HepG2 (cell line): ENCODE measurements at places on chromosomes 5 and 9.

DNA sequence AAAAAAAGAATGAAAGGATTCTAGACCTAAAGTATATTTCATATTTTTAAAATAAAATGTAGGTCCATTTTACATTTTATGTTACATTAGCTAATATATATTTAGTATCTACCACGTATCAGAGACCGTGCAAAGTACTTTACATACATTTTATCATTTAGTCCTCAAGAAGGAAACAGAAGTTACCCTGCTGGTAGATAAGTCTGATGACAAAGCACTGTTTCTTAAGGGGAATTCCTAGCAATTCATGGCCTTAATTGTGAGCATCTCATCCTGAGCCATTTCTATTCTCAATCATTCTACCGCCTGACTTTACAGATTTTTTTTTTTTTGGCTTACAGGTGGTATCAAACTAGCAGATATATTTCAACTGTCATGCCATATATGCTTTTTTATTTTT lies 367.7 kb downstream of the PRELID2 start:
- no peak for DNase-seq
- H3K27me3 ChIP-seq: no peaks in the 10 kb centered on the region
- 0 out of 2 replicates have a peak, but pooled peaks cover 8% of the 10 kb centered on the region for H3K4me1 ChIP-seq
- H3K27ac ChIP-seq: no peak overlapping the region
- H3K4me3 ChIP-seq: no peak overlapping the region

DNA sequence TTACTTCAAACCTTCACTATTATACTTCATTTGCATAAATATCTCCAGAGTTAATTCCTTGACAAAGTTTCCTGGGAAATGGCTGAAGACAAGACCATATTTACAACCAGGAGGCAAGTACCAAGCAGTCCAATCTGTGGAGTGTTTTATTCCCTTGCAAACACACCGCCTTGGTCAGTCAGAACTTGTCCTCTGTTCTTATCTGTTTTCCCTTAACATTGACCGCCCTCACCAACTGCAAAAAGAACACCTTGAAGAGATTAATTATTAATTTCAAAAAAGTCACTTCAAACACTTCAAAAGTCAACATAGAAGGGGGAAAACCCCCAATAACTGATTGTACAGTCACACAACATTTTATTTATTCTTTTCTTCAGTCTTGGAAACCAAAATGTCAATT lies 269.0 kb upstream of the RGMB start:
- peaks cover 10% of the 10 kb centered on the region; the same call in 1 of the 2 replicates for H3K4me1 ChIP-seq
- H3K27me3 ChIP-seq: no peaks in the 10 kb centered on the region
- no peak overlapping the region for H3K27ac ChIP-seq
- peak; percentile 5 for DNase-seq
- no peaks in the 10 kb centered on the region for H3K36me3 ChIP-seq
- no peak overlapping the region for H3K4me3 ChIP-seq

GRCh38 chr5:102324714-102325113 lies 28.6 kb upstream of the SLCO4C1 start:
- H3K4me1 ChIP-seq: no peaks in the 10 kb centered on the region
- no peak for DNase-seq
- H3K36me3 ChIP-seq: no peaks in the 10 kb centered on the region
- H3K4me3 ChIP-seq: no peak overlapping the region

DNA sequence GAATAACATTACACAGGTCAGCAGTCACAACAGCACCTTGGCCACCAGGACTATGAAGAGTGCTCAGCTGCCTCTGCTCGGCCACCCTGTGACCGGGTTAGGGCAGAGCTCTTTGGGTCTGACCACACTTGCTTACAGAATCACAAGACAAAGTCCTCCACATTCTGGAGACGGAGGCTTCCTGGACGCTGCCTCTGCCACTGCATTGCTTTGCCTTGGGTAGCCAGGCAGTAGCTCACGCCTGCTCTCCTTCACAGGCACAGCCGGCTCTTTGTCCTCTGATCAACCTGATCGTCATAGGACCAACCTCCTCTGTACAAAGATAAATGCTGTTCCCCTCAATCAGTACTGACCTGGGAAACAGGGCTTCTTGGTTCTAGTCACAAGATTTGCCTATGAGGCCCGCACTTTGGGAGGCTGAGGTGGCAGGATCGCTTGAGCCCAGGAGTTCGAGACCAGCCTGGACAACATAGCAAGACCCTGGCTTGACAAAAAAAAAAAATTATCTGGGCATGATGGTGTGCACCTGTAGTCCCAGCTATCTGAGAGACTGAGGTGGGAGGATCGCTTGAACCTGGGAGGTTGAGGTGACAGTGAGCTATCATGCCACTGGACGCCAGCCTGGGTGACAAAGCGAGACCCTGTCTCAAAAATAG lies 128.4 kb upstream of the IER5L start:
- peaks cover 21% of the 10 kb centered on the region for H3K4me1 ChIP-seq
- no peak overlapping the region for H3K4me3 ChIP-seq
- DNase-seq: no peak

DNA sequence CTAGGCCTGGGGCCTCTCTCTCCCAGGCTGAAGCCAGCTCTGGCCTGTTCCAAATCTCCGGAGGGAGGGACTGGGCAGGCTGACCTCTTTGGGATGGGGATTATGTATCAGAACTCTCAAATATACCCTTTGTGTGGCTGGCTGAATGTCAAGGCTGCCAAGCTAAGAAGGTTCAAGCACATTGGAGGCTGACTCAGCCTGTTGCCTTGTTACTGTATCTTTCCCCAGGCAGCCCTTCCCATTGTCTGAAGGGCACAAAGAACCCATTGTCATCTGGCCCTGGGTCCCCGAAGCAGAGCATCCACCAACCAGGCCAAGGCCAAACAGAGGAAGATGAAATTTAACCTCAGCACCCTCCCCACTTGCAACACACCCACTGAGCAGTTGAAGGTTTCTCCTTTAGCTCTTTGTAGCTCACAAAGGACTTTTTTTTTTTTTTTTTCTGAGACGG lies 7.3 kb upstream of the SPARC start:
- no peaks in the 10 kb centered on the region for H3K27me3 ChIP-seq
- peak overlapping the region; percentile 32 for H3K27ac ChIP-seq
- peaks cover 80% of the 10 kb centered on the region for H3K4me1 ChIP-seq
- peak; percentile 97 for DNase-seq
- no peak overlapping the region for H3K4me3 ChIP-seq

DNA sequence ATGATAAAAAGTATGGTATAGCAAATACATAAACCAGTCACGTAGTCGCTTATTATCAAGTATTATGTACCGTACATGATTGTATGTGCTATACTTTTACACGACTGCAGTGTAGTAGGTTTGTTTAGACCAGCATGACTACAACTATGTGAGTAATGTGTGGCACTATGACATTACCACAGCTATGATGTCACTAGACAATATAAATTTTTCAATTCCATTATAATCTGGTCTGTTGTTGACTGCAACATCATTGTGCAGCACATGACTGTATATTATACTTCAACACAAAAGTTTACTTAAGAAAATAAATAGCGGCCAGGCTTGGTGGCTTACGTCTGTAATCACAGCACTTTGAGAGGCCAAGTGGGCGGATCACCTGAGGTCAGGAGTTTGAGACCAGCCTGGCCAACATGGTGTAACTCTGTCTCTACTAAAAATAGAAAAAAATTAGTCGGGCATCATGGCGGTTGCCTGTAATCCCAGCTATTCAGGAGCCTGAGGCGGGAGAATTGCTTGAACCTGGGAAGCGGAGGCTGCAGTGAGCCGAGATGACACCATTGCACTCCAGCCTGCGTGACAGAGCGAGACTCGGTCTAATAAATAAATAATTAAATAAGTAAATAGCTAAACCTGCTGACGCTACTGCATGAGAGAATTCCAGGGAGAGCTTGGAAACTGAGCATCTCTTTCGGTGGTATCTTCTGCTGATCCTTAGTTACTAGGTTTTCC lies 24.6 kb upstream of the JADE2 start:
- H3K4me1 ChIP-seq: peaks cover 51% of the 10 kb centered on the region
- no peak overlapping the region for H3K4me3 ChIP-seq
- no peak for DNase-seq
- H3K27ac ChIP-seq: no peak overlapping the region

DNA sequence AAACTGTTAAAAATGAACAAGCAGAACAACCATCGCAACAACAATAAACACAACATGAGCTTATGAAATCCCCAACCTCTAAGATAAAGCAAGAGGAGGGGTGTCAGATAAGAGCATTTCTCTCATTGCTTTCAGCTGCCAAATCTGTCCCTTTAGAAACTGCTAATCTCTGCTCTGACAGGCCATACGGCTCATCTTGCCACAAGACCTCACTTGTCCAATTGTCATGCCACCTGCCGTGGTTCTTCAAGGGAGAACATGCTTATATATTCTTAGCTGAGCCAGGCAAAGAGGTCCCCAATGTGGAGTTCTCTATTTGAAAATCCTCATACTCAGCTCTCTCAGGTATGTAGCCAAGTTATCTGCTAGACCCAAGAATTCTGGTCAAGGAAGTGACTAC lies 405.0 kb upstream of the TNC start:
- H3K4me3 ChIP-seq: no peak overlapping the region
- no peaks in the 10 kb centered on the region; the same call in 1 of the 2 replicates for H3K27me3 ChIP-seq
- no peak for DNase-seq
- H3K27ac ChIP-seq: no peak overlapping the region

DNA sequence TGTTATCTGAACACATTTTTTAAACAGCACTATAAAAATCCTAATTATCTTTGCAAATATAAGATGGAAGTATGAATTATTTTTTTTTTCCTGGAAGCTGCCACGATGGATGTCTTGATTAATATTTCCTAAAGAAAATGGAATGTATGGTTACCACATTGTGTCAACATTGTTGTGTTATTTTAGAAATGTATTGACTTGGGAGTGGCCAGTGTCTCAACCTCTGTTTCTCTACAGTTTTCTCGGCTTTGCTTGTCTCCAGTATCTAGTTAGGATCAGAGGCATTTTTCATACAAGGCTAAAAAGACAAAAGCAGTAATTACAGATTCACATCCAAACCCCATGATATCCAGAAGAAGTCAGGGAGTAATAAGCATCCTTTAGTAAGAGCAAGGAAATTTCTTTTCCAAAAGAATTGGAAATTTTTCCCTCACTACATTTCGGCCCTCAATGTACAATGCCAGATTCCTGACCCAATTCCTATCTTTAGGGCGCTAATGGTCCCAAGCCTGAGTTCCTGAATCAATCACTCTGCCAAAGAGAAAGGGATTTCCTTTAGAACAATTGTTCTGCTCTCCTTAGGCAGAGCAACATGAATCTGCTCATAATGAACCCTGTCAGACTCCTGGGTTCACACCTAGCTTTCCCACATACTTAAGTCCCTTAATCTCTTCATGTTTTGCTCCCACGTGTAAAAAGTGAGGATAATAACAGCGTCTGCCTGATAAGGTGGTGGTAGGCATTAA lies 111.7 kb downstream of the EDIL3 start:
- DNase-seq: no peak
- H3K4me3 ChIP-seq: no peak overlapping the region
- no peaks in the 10 kb centered on the region for H3K4me1 ChIP-seq
- H3K27me3 ChIP-seq: no peaks in the 10 kb centered on the region
- H3K36me3 ChIP-seq: no peaks in the 10 kb centered on the region
- H3K27ac ChIP-seq: no peak overlapping the region

- H3K4me3 ChIP-seq: no peak overlapping the region
- peaks cover 17% of the 10 kb centered on the region for H3K4me1 ChIP-seq
- H3K27me3 ChIP-seq: no peaks in the 10 kb centered on the region
- DNase-seq: no peak
- no peak overlapping the region for H3K27ac ChIP-seq
Observed at GRCh38 chr9:114316605-114317230, 6.2 kb upstream of the ORM1 start.
